ENCODE measurements at places on chromosomes 16 and 17.

GRCh38 chr16:25707982-25708583 is 16.3 kb downstream of the HS3ST4 start:
- no peak for DNase-seq

DNA sequence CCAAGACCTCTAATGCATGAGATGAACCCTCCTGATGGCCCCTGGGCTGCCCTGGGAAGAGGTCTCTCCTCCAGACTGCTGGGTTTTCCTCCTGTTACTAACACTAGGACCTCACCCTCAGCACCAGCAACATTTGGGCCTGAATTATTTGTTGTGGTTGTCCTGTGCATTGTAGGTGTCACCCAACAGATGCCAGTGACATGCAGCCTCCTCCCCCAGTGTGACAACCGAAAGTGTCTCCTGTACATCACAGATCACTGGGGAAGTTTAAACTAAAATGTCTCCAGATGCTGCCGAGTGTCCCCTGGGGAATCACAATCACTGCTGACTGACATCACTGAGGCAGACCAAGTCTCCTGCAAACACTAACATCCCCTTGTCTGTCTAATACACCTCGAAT is 74.8 kb downstream of the SLC5A11 start:
- DNase-seq: no peak

DNA sequence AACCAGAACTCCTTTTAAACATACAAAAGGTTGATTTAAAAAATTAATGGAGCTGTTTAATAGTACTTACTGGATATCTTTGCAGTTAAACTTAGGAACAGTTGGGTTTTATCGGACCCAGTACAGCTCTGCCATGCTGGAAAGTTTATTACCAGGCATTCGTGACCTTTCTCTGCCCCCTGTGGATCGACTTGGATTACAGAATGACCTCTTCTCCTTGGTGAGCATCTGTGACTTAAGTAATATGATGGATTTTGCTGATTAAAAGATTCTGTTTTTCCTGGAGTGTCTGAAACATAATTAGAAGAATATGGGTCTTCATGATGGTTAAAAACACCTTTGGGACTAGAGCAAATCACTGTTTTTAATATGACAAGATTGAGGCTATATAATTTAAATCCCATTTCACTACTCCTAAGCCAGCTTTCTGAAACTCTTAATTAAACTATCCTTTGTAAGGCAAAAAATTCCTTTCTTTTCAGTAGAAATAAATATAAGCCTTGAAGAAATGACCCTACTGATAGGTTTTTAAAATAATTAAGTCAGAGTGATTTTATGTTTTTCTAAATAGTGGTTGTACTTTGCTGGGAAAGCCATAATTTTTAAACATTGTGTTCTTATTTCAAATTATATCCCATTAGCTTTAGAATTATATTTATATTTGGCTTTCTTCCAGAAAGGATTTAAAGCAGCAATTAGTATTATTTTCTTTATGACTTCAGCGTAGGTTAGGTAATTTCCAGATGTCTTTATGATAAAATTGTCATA is 45.7 kb upstream of the KPNB1 start:
- DNase-seq: no peak

GRCh38 chr17:75894049-75894733 is 2.6 kb downstream of the TRIM65 start:
- no peak for DNase-seq

GRCh38 chr16:75471723-75472633 is 7.5 kb upstream of the TMEM170A start:
- DNase-seq: peak; percentile 90

- peak; percentile 58 for DNase-seq
These were observed 284.0 kb downstream of the SEC14L1 start for GRCh38 chr17:77424585-77425344.

GRCh38 chr16:4182581-4183236 is 59.2 kb downstream of the SRL start:
- DNase-seq: no peak

DNA sequence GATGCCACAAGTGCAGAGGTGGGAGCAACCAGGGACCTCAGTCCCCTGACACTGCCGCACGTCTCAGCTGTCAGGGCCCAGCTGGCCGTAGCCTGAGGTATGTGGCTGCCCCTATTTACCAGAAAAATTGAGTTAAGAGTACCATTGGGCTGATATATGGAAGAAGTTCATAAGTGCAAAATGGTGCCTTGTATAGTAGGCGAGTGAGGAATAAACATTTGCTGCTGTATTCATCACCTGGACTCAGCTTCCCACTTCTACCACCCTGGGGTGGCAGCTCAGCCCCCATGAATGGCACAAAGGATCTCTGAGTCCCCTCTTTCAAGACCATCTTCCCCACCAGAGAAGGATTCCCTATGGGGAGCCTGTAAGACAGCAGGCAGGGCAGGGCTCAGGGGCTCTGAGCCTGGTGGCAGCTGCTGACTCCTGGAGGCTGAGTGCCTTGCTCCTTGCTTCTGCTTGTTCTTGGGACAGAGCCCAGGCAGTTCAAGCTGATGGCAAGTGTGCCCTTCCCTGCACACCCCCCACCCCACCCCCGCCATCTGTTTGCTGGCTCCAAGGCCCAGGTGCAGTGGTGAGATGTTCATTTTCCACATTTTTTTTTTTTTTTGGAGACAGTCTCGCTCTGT is 29.0 kb downstream of the TRPV2 start:
- no peak for DNase-seq

GRCh38 chr17:43381204-43381603 is 17.6 kb upstream of the ARL4D start:
- DNase-seq: no peak

- no peak for DNase-seq
These were observed 6.9 kb upstream of the C16orf78 start for GRCh38 chr16:49366669-49367068.

Measured in H54 (cell line).